ENCODE measurements at places on chromosomes 6 and 20. TPM values are rescaled to one million over a fixed set of nuclear protein-coding genes. Genes with fewer than 3 reads are reported as not detected.

DNA sequence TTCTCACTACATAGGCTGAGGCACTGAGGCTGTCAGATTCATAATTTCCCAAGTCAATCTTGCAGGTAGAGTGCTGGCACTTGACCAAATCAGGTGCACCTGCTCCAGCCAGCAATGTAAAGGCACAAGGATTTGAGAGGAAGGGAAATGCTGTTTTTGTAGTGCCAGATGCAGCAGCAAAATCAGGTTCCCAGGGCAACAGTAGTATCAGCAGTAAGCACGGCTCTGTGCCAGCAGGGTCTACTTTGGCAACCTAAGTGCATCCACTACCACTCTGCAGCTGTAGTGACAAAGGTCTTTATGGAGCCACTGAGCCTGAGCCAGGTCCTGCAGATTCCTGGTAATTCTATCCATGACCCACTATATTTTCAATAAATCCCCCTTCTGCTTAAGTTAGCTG lies 329.5 kb downstream of the TPBG start:
- H3K27ac ChIP-seq: no peak overlapping the region
- H3K4me3 ChIP-seq: no peak overlapping the region
- H3K36me3 ChIP-seq: no peaks in the 10 kb centered on the region
- no peak for DNase-seq

The PTCHD4 gene
- total RNA-seq: not detected

GRCh38 chr6:52725143-52725534 lies 38.1 kb downstream of the GSTA2 start:
- no peaks in the 10 kb centered on the region for H3K4me1 ChIP-seq
- no peaks in the 10 kb centered on the region for H3K27me3 ChIP-seq
- H3K4me3 ChIP-seq: no peak overlapping the region
- no peak overlapping the region for H3K27ac ChIP-seq
- no peaks in the 10 kb centered on the region for H3K36me3 ChIP-seq
- DNase-seq: no peak

- H3K4me1 ChIP-seq: no peaks in the 10 kb centered on the region
- H3K36me3 ChIP-seq: no peaks in the 10 kb centered on the region
- peaks cover 12% of the 10 kb centered on the region for H3K27me3 ChIP-seq
These were observed 172.9 kb upstream of the CDYL start for GRCh38 chr6:4603291-4603690.

DNA sequence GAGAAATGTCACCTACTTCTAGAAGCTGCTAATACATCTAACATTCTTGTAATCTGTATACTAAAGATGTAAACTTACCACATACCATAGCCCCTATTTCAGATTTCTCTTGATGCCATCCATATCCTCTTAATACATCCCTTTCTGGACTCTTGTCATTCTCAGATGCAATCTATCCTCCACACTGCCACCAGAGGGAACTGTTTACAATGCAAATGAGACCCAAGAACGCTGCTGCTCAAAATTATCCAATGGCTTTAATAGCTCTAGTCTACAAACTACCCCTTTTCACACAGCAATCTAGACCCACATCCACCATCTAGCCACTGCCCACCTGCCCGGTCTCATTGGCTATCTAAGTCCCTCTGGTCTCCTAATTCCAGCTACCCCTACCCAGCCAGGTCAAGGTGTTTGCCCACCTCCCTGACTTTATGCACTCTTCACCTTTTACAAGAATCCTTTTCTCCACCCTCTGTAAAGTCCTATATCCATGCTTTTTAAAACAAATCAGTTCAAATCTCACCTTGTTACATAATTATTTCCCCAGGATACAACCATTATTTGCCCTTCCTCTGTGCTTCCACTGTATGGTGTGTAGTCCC lies 14.8 kb downstream of the FAXC start:
- peak; percentile 12 for DNase-seq
- no peak overlapping the region for H3K27ac ChIP-seq
- H3K27me3 ChIP-seq: peaks cover 39% of the 10 kb centered on the region
- peaks cover 6% of the 10 kb centered on the region for H3K4me1 ChIP-seq
- no peaks in the 10 kb centered on the region for H3K36me3 ChIP-seq
- no peak overlapping the region for H3K4me3 ChIP-seq

- no peaks in the 10 kb centered on the region for H3K36me3 ChIP-seq
- H3K27ac ChIP-seq: no peak overlapping the region
- H3K27me3 ChIP-seq: no peaks in the 10 kb centered on the region
- no peak for DNase-seq
- peaks cover 22% of the 10 kb centered on the region for H3K4me1 ChIP-seq
- peak overlapping the region; percentile 35 for H3K4me3 ChIP-seq
These were observed 17.8 kb downstream of the SLC22A1 start for GRCh38 chr6:160139420-160139851.

The MYCT1 gene
- not detected for total RNA-seq

GRCh38 chr6:38774929-38775707 lies 60.0 kb downstream of the DNAH8 start:
- H3K27ac ChIP-seq: peak overlapping the region; percentile 61
- no peak overlapping the region for H3K4me3 ChIP-seq
- H3K36me3 ChIP-seq: no peaks in the 10 kb centered on the region
- no peaks in the 10 kb centered on the region for H3K4me1 ChIP-seq
- DNase-seq: no peak

- H3K4me3 ChIP-seq: no peak overlapping the region
- peaks cover 16% of the 10 kb centered on the region for H3K27me3 ChIP-seq
- no peaks in the 10 kb centered on the region for H3K4me1 ChIP-seq
These were observed 24.3 kb upstream of the HLA-DRB5 start for GRCh38 chr6:32554116-32554965.

The RAET1E gene
- not detected for total RNA-seq

DNA sequence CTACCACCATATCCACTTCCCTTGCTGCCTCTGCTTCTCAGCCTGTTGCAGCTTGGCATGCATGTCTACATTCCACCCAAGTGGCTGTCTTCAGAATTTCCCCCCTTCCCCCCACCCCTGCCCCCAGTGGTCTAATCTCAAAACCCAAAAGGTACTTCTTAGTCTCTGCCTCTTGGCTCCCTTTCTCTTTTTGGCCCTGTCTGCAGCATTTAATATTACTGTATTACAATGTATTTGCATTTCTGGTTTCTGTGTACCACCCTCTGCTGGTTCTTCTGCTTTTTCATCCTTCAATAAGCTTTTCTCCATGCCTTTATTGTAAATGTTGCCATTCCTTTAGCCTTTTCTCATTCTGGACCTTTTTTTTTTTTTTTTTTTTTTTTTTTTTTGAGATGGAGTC lies 43.0 kb downstream of the RPRD1B start:
- no peaks in the 10 kb centered on the region for H3K27me3 ChIP-seq
- H3K4me3 ChIP-seq: no peak overlapping the region
- peaks cover 41% of the 10 kb centered on the region for H3K36me3 ChIP-seq
- no peak overlapping the region for H3K27ac ChIP-seq
- DNase-seq: no peak
- peaks cover 7% of the 10 kb centered on the region for H3K4me1 ChIP-seq

GRCh38 chr20:56520180-56520579 lies 4.4 kb upstream of the FAM209A start:
- H3K36me3 ChIP-seq: peaks cover 16% of the 10 kb centered on the region
- no peak for DNase-seq
- no peaks in the 10 kb centered on the region for H3K4me1 ChIP-seq
- no peaks in the 10 kb centered on the region for H3K27me3 ChIP-seq
- H3K4me3 ChIP-seq: no peak overlapping the region

- H3K27me3 ChIP-seq: no peaks in the 10 kb centered on the region
- H3K27ac ChIP-seq: peak overlapping the region; percentile 92
- H3K4me1 ChIP-seq: peaks cover 41% of the 10 kb centered on the region
- peak overlapping the region; percentile 83 for H3K4me3 ChIP-seq
- no peak for DNase-seq
These were observed 19.7 kb downstream of the VAPB start for GRCh38 chr20:58408603-58409246.

- DNase-seq: no peak
- H3K27me3 ChIP-seq: no peaks in the 10 kb centered on the region
- no peaks in the 10 kb centered on the region for H3K4me1 ChIP-seq
These were observed 28.7 kb downstream of the FRMD1 start for GRCh38 chr6:168050225-168050880.

GRCh38 chr6:34520645-34521462 lies 35.3 kb downstream of the SPDEF start:
- no peaks in the 10 kb centered on the region for H3K36me3 ChIP-seq
- no peaks in the 10 kb centered on the region for H3K4me1 ChIP-seq
- no peak for DNase-seq
- peaks cover 6% of the 10 kb centered on the region for H3K27me3 ChIP-seq
- no peak overlapping the region for H3K27ac ChIP-seq

DNA sequence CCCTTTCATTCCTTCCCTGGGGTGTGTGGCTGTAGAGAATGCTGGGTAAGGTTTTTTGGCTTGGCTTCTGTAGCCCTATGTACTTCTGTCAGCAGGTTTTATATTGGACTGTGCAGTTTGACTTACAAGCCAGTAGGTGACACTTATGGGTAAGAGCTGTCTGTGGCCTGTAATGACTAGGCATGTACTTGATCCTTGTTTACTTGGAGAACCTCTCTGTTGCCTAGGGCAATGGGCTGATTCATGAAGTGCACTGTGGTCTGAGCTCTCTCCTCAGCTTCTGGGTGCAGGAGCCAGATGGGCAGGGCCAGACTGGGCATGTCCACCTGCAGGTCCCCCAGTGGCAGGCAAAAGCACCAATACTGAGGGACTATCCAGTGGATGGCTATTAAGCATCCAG lies 544.6 kb downstream of the ADGRB3 start:
- no peak overlapping the region for H3K4me3 ChIP-seq
- no peak for DNase-seq
- H3K27ac ChIP-seq: no peak overlapping the region

The BEND3 gene
- total RNA-seq: 2.4 TPM

- H3K4me1 ChIP-seq: peaks cover 6% of the 10 kb centered on the region
- no peak for DNase-seq
- H3K36me3 ChIP-seq: no peaks in the 10 kb centered on the region
- H3K27me3 ChIP-seq: peaks cover 40% of the 10 kb centered on the region
These were observed 43.1 kb downstream of the MICA start for GRCh38 chr6:31446481-31446880.

DNA sequence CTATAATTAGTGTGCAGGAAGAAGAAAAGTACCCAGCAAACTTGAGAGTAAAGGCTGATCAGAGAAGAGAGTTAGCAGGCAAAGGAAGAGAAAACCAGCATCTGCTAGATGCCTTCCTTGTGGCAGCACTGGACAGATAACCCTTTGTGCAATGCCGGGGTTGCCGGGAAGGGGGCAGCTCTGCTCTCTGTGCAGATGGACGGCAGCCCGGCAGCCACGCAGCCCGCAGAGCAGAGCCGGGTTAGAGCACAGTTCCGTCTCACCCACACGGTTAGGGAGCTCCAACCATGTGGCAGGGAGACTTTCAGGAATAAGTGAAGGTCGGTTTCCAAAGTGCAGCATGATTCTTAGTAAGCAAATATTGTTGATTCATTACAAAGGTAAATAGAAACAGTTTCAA lies 80.0 kb upstream of the RPS6KA2 start:
- peaks cover 17% of the 10 kb centered on the region for H3K27me3 ChIP-seq
- H3K27ac ChIP-seq: no peak overlapping the region

DNA sequence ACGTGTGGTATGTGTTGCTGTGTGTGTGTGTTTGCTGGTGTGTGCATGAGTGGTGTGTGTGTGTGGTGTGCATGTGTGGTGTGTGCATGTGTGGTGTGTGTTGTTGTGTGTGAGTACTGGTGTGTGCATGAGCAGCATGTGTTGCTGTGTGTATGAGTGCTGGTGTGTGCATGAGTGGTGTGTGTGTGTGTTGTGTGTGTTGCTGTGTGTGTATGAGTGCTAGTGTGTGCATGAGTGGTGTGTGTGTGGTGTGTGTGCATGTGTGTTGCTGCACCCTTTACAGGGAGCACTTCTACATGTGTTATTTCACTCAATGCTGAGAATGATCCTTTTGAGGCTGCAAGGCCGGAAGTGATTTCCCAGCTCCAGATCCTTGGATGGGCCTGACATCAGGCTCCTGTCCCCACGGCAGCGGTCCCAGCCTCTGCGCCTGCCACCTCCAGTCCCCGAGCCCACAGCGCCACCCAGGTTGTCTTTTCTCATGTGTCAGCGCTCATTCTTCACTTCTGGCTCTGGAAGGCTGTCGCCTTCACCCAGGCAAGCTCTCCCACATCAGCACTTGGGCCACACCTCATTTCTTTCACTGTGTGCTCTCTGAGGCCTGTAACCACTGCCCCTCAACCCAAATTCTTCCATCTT lies 2.6 kb downstream of the NPEPL1 start:
- no peak overlapping the region for H3K27ac ChIP-seq
- DNase-seq: no peak
- H3K4me1 ChIP-seq: peaks cover 14% of the 10 kb centered on the region
- no peaks in the 10 kb centered on the region for H3K36me3 ChIP-seq
